Activated naive CD4-positive, alpha-beta T cell treated with anti-CD3 and anti-CD28 coated beads, Interleukin-2, amount 10 ng/mL, durations not matched to agents 5 hours and 36 hours (primary cell): ENCODE measurements at places on chromosomes 12 and 14. TPM values are rescaled to one million over a fixed set of nuclear protein-coding genes. Genes with fewer than 3 reads are reported as not detected.

Gene RAD9B
- 0.89 TPM for total RNA-seq

Gene CACNA1C
- 0.22 TPM for total RNA-seq

Gene ADGRD1
- not detected for total RNA-seq

Gene SLC10A1
- not detected for total RNA-seq

Gene C12orf60
- total RNA-seq = 0.87 TPM

Gene VDR
- total RNA-seq = 13.0 TPM

Gene POTEM
- total RNA-seq = not detected

Gene OTUB2
- 1.8 TPM for total RNA-seq

Gene JAG2
- total RNA-seq = 6.2 TPM

Gene OR8S1
- not detected for total RNA-seq

Gene PITPNM2
- 31.1 TPM for total RNA-seq

Gene FAM181A
- not detected for total RNA-seq

Gene SDR9C7
- total RNA-seq = not detected

Gene GRIP1
- total RNA-seq = 0.51 TPM

Gene RAB15
- 6.6 TPM for total RNA-seq

Gene PROX2
- not detected for total RNA-seq

Gene SLC11A2
- total RNA-seq = 35.0 TPM

Gene PSMA6
- 178 TPM for total RNA-seq

Gene LAG3
- total RNA-seq = 3.2 TPM

Gene PTPRQ
- total RNA-seq = not detected

Gene IL26
- total RNA-seq = not detected
